ENCODE measurements at places on chromosomes 1 and 21.

DNA sequence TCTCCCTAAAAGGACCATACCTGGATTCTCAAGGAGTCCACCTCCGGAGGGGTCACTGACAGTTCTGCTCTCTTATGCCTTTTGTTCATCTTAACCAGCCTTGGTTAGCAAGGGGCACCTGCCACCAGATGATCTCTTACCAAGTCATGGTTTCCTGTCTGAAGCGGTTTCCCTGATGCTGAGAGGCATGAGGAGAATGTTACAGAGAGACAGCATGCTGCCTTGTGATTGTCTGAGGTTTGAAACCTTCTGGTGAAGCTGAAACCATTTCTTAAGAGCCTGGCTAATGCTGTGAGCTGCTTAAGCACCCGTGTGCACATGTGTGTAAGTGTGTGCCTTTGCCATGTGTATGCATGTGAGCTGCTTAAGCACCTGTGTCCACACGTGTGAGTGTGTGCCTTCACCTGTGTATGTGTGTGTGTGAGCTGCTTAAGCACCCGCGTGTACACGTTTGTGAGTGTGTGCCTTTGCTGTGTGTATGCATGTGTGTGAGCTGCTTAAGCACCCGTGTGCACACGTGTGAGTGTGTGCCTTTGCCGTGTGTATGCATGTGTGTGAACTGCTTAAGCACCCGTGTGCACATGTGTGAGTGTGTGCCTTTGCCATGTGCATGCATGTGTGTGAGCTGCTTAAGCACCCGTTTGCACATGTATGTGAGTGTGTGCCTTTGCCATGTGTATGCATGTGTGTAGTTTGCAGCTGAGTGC, 136.4 kb upstream of the COL6A1 start:
- DNase-seq = no peak

- DNase-seq = no peak
Observed at GRCh38 chr1:204902671-204903070, 32.0 kb downstream of the NFASC start.

DNA sequence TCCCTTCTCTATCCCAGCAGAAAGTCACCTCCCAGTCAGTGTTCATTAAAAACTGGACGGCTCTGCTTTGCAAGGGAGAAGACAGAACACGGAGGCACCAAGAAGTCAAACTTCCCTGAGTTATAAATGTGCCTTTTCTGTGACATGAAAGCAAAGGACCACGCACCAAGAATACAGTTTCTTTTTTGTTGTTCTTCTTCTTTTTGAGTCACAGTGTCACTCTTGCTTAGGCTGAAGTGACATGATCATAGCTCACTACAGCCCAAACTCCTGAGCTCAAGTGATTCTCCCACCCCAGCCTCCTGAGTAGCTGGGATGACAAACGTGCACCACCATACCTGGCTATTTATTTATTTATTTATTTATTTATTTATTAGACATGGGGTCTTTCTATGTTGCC, 22.7 kb downstream of the GLUL start:
- no peak for DNase-seq

- no peak for DNase-seq
Observed at GRCh38 chr1:55171694-55172093, 43.5 kb downstream of the USP24 start.

DNA sequence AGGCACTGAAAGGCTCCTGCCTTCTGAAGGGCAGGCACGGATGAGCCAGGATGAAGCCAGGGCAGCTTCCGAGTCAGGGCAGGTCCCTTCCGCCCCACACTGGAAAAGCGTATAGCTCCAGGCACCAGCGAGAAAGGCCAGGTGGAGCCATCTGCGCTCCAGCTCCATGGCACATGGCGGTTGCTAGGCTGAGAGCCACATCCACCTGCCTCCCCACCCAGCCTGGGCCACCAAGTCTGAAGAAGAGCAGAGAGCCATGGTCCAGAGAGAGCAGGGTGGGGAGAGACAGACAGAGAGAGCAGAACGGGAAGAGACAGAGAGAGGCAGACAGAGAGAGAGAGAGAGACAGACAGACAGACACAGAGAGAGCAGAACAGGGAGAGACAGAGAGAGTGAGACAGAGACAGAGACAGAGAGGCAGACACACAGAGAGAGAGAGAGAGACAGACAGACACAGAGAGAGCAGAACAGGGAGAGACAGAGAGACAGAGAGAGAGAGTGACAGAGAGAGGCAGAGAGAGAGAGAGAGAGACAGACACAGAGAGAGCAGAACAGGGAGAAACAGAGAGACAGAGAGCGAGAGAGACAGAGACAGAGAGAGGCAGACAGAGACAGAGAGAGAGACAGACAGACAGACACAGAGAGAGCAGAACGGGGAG, 5.2 kb downstream of the FNDC10 start:
- DNase-seq = no peak

GRCh38 chr1:172203135-172203823, 217.2 kb upstream of the C1orf105 start:
- no peak for DNase-seq

DNA sequence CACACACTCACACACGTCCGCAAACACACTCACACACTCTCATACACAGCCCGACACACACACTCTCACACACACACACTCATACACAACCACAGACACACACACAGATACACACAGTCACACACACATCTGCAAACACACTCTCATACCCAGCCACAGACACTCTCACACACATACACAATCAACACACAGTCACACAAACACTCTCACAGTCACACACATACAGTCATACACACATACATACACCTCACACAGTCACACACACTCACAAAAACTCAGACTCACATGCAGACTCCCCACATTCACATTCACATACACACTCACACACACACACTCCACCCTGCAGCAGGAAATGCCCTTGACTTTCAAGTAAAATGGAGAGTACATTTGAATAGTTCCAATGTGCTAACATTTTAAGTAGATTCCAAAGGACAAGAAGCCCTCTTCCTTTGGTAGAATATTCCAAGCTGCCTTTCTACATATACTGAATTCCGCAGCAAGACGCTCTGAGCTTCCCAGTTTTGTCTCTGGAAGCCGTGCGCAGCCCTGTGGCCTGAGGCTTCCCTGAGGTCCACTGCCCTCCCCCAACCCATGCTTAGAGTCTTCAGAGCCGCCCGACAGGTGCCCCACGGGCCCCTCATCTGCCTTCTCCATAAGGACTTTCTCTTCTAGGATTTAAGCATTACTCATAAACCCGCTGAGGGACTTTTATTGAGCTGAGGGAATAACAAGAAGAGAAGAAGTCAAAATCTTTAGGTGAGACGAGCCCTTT, 9.7 kb downstream of the BATF3 start:
- no peak for DNase-seq

DNA sequence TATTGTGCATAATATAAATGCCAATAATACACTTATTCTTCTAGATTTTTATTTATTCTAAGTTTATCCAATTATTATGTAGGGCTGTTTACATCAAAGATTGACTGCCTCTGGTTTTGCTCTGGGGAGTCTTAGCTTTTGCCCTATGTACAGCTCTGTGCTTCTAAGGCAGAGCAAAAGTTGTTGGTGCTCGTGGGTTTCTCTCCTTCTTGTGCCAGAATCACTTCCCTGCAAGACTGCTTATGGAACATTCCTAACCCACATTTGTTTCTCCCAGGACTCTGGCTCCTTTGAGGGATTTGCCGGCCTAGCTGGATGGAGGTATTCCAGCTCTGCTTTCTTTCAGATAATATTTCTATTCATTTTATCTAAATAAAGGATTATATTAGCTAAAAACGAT, 849.1 kb downstream of the USP25 start:
- DNase-seq = no peak

- DNase-seq = no peak
Observed at GRCh38 chr1:235296729-235297128, 31.2 kb downstream of the ARID4B start.

- no peak for DNase-seq
Observed at GRCh38 chr1:202181586-202181985, 12.0 kb upstream of the LGR6 start.

- no peak for DNase-seq
Observed at GRCh38 chr1:54188291-54188690, 11.5 kb downstream of the CYB5RL start.

- DNase-seq = no peak
Observed at GRCh38 chr1:47442202-47442601, 4.4 kb downstream of the FOXD2 start.

DNA sequence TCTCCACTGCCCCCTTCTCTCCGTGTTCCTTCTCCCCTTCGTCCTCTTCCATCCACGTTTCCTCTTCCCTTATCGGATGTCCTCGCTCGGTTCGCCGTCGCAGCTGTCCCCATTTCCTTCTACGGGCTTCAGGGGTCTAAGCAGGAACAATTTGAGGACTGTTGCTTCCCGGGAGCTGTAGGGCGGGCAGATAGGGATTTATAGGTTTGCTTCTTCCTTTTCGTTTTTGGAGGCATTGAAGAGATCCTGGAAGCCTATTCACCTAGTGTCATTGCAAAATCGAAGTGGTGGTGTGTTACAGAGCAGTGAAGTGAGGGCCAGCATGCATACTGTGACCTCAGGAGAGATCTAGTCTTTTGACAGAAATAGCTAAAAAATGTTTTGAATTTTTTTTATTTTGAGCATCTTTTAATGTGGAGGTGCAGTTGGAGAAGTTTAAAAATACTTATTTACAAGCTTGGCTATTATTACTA, 897 bp downstream of the ZYG11B start:
- no peak for DNase-seq

GRCh38 chr1:228652116-228652515, 83.2 kb upstream of the RHOU start:
- no peak for DNase-seq

- DNase-seq = no peak
Observed at GRCh38 chr1:9844106-9844505, 20.3 kb upstream of the CLSTN1 start.

- DNase-seq = no peak
Observed at GRCh38 chr1:40038697-40039096, 1.8 kb upstream of the CAP1 start.

DNA sequence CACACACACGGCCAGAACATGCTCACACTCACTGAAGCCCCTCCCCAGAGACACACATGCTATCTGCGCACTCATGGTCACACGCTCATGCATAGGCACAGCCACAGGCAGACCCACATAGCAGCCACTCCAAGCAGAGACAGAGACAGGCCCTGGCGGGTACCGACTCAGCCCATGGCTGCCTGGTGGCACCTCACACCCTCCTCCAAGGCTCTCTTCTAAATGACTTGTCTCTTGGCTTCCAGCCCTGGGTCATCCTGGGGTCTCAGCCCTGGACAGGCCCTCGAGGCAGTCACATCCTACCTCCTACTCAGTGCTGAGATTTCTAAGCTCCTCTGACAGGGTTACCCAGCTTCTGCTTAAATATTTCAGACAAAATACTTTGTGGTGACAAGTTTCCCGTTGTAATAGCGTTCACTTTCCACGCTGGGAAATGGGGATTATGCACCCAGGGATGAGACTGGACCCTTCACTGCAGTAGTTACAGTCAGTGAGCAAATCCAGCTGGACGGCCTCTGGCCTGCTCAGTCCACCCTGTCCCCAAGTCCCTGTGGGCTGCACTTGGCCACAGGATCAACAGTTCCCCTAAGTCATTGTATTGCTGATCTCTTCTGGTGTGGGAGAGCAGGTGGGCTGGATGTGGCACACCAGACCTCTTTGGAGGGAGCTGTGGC, 2.9 kb upstream of the NFASC start:
- no peak for DNase-seq

DNA sequence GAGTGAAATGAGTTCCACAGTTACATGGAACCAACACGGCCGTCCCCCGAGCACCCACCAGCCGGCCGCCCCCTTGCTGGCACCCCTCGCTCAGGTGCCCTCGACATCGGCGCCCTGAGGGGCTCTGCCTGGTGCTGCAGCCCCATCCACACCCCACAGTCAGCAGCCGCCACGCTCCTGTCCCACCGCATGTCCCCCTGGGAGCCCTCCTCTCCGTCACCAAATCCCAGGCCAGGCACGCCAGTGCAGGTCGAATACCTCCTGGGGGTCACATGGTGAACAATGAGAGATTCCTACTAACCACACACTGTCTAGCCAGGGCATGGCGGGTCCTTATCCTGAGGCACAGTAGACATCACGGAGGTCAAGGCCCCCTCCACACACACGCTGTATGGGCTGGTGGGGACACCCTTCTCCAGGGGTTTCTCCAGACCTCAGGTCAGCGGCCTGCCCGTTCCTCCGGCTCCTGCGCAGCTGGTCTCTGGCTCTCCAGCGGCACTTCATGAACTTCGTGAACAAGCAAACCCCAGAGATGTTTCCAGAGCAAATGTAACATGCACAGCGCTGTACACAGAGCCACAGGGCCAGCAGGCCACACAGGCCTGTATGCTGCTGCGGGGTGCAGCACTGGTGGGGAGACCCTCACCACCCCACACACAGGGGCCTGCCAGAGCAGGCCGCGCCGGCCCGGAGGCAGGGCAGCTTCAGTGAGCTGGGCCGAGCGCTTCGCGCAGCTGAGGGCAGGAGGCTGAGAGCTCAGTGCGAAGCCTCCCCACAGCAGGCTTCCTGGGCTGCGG, 21.8 kb downstream of the POFUT2 start:
- DNase-seq = no peak

DNA sequence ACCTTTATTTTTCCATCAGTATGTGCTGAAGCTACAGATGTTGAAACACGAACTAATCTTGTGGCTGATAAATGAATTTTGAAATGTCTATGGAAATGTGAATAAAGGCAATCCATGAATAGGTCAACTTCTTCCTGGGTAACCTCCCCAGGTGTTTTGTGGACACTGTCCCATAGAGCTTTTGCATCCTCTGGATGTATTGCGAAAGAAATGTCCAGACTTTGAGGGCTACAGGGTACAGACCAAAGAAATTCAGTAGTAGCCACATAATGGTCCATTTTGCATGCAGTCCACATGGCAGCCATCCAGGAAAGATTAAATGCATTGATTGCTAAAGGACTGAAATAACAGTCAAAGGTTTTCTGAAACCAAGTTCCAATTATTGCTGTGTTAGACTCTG, 21.5 kb upstream of the DARS2 start:
- no peak for DNase-seq

- peak; percentile 87 for DNase-seq
Observed at GRCh38 chr1:152036267-152037216, at the start of gene S100A11. TSS of gene S100A11 (minus strand) at chr1:152037004. CDS start at chr1:152036915, 89 bp downstream.

- no peak for DNase-seq
Observed at GRCh38 chr1:14539953-14540563, 58.4 kb upstream of the KAZN start.

- DNase-seq = no peak
Observed at GRCh38 chr21:38649120-38649519, 150.8 kb upstream of the ERG start.

- no peak for DNase-seq
Observed at GRCh38 chr1:47930210-47930840, 66.9 kb downstream of the TRABD2B start.

Data from fibroblast of upper back skin (primary cell).